ENCODE measurements at places on chromosomes 1 and 21. TPM values are rescaled to one million over a fixed set of nuclear protein-coding genes. Genes with fewer than 3 reads are reported as not detected.

Gene C8A
- total RNA-seq, result not detected

Gene KRTAP20-4
- total RNA-seq, result not detected

Gene RGS18
- 1.8 TPM for total RNA-seq

Gene NID1
- 18.0 TPM for total RNA-seq

Gene C4BPB
- total RNA-seq, result not detected

Gene AIRE
- 0.23 TPM for total RNA-seq

Gene DIRAS3
- 23.1 TPM for total RNA-seq

Gene TNFAIP8L2
- 2.3 TPM for total RNA-seq

Gene SPRR2G
- total RNA-seq, result not detected

Gene NIBAN1
- 3.5 TPM for total RNA-seq

Gene FOXD2
- 0.46 TPM for total RNA-seq

Gene EPS8L3
- total RNA-seq, result not detected

Gene OR2L13
- total RNA-seq, result 5.5 TPM

Gene ZSWIM5
- total RNA-seq, result 22.1 TPM

Gene TFF2
- not detected for total RNA-seq

Gene AADACL3
- not detected for total RNA-seq

Gene BOLA1
- total RNA-seq, result 11.8 TPM

Gene SRM
- total RNA-seq, result 19.1 TPM

Gene CFHR3
- total RNA-seq, result not detected

Gene TSPEAR
- total RNA-seq, result 0.23 TPM

Gene FAM229A
- 2.3 TPM for total RNA-seq

Gene PCNT
- 21.0 TPM for total RNA-seq

Gene SH2D1B
- not detected for total RNA-seq

Gene LCE3D
- total RNA-seq, result not detected

Gene TRIM45
- total RNA-seq, result 4.8 TPM

Gene FCRL2
- not detected for total RNA-seq

Gene AHCTF1
- total RNA-seq, result 37.8 TPM

Gene SLC9C2
- total RNA-seq, result 4.8 TPM

Gene ELAPOR1
- total RNA-seq, result 13.6 TPM

Gene TRIM62
- total RNA-seq, result 4.6 TPM

Gene TTLL7
- total RNA-seq, result 97.6 TPM

Gene ATP6V1G3
- not detected for total RNA-seq

Gene FAM151A
- not detected for total RNA-seq

Gene CD2
- total RNA-seq, result not detected

Gene CYP4A22
- not detected for total RNA-seq

Gene ADGRL2
- 164 TPM for total RNA-seq

Gene TNFRSF14
- total RNA-seq, result 2.8 TPM

Gene PGLYRP4
- total RNA-seq, result not detected
